ENCODE measurements at places on chromosomes 1 and 21.

GRCh38 chr1:70554341-70554740, 143.3 kb downstream of the CTH start:
- no peak for DNase-seq

GRCh38 chr1:186689907-186690306, 9.7 kb upstream of the PTGS2 start:
- no peak for DNase-seq

GRCh38 chr1:68276448-68276847, 44.1 kb upstream of the WLS start:
- DNase-seq: no peak

DNA sequence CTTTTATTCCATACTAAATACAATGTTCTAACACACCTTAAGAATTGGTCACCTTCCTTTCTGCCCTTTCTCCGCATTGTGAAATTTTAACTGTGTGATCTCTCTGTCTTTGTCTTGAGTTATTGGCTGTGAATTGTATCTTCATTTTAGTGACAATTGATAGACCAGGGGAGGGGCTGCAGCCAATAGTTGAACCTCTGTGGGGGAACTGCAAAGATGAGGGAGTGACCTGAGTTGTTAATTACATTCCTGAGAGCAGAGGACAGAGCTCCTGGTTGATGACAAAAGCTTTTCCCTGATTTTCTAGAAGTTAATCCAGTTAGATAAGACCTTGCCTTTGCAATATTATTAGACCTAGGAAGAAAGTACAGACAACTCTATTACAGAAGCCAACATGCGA, 1535.7 kb downstream of the BRINP3 start:
- DNase-seq: no peak

DNA sequence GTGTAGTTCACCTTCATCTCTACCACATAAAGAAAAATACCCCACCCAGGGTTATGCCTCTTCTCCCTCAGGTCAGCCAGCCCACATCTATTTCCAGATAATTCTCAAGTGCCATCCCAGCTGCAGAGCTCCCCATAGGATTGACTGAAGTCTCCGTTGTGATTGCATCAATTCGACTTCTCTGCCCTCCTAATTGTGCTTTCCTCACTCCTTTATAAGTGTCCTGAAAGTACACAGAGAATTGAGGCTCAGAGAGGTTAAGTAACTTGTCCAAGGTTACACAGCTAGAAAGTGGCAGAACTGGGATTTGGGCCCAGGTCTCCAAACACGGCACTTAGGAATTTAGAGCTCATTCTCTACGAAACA, 15.0 kb downstream of the ZSWIM5 start:
- DNase-seq: no peak

DNA sequence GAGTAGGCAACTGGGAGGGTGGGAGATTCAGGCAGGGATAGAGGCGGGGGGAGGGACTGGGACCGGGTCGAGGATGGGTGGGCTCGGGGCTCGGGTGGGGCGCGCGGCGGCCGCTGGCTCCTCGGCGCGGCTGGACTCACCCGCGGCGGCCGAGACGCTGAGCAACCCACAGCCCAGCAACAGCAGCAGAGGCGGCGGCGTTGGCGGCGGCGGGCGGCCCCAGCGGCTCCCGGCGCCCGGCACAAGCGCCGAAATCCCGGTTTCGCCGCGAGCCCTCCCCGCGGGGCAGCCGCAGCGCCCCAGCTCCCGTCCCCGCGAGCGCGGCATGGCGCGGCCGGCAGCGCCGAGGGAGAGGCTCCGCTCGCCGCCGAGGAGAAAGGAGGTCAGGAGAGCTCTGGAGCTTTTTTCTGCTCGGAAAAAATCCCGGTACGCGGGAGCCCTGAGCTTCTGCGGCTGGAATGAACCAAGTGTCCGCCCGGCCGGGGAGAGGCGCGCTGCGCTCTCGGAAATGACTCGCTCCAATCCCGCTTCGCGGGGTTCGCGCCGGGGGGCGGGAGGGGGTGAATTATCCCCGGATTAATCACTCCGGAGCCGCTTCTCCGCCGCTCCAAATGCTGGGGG, at the start of gene CSMD2:
Gene CSMD2, minus strand, starts transcription at position 460 of the 621 bp plus-strand sequence. Its CDS starts 133 bp downstream, at position 327.
- no peak for DNase-seq

DNA sequence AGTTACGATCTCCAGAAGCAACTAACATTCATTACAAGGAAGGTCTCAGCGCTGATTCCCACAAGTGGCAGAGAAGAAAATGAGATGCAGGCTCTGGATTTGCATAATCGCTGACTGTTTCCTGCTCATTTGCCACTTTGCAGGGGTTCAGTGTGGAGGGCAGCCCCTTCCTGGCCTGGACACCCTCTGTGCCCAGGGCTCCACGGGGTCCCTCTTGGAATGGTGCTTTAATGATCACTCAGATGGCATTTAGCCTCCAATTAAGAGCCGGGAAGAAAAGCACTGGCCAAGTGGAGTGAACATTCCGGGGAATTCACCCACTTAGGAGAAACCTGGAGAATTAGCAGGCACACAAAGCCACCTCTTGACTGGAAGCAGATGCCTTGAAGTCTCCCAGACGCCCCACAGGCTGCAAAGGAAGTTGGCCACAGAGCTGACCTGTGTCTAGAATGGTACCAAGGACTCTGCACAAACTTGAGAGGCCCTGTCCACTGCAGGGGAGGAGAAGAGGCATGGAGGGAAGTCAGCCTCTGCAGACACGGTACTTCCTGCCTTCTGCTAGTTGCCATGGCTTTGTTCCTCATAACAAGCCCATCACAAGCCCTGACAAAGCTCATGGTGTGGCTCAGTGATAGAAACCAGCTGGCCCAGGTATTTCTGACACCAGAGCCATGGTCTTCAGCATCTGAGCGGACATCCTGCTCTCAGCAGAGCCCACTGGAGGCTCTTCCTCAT, 157.2 kb downstream of the KAZN start:
- DNase-seq: no peak

GRCh38 chr1:51736702-51737101, 119.8 kb downstream of the OSBPL9 start:
- DNase-seq: no peak

DNA sequence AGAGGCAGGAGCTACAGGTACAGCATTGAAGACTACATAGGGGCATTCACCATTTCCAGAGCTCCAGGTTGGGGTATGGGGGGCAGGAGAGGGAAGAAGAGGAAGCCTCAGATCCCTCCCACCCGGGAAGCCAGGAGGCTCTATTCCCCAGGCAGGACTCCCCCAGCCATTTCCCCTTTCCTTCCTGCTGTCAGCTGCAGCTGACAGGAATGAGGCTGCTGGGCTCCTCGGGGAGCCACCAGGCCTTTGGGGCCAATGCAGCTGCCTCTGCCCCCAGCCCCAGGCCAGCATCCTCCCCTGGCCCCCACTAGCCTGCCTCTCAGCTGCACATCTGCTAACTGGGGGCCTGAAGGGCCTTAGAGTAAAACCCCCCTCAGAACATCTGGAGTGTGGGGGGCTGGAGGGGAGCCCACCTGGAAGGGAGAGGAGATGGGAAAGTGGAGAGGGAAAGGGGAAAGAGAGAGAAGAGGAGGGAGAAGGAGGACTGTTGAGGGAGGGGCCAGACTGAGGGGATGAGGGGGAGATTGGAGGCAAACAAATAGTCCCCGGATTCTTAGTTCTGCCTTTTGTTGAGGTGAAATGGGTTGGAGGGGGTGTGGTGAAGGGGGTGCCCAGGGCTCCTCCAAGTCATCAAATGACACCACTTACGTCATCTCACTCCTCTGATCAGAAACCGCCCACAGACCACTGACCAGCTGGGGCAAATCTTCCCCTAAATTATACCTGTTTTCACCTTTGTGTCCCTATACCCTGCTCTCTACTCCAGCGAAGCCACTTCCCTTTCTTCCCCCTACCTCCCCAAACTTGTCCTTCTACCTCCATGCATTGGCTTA, 58.0 kb downstream of the LGR6 start:
- no peak for DNase-seq

DNA sequence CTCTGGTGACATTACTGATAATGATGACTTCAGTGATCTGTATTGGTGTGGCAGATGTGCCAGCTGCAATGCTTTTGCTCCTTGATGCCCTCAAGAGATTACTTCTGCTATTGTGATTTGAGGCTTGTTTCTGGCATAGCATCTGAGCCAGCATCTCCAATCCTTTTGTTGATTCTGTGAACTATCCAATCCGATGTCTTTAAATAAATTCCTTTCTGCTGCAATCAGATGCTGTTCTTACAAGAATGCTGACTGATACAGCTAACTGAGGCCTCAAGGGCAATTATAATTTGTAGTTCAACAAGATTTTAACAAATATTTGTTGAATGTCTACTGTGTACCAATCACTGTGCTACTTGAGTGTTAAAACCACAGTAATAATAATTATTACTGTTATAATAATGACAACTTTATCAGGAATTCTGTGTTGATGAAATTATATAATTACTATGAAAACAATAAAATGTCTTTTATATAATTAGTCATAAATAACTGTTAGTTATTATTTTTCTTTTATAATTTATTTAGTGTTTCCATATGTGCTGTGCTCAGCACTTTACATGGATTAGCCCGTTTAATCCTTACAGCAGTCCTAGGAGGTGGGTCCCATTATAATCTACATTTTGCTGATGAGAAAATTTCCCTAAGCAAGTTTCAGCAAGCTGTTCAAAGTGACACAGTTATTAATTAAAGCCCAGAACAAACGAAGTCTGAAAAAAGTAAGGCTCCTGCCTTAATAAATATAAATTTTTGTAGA, 308.2 kb downstream of the BRINP3 start:
- no peak for DNase-seq

DNA sequence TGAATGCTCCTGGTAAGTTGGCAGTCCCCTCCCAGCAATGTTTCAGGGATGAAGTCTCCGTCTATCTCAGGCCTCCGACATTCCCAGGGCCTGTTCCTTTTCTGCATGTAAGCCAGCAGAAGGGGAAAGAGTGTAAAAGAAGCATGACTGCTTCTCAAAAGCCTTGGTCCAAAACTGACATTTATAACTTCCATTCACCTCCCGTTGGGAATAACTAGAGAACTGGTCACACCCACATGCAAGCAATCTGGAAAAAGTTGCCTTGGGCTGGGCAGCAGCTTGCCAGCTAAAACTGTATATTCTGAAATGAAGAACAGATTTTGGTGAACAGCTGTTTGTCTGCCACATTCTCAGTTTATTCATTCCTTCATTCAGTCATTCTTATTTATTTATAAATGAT, 24.2 kb upstream of the NPL start:
- no peak for DNase-seq

GRCh38 chr21:27293239-27293638, 326.4 kb upstream of the ADAMTS5 start:
- DNase-seq: no peak

GRCh38 chr1:70916034-70916427, 131.6 kb downstream of the PTGER3 start:
- no peak for DNase-seq

DNA sequence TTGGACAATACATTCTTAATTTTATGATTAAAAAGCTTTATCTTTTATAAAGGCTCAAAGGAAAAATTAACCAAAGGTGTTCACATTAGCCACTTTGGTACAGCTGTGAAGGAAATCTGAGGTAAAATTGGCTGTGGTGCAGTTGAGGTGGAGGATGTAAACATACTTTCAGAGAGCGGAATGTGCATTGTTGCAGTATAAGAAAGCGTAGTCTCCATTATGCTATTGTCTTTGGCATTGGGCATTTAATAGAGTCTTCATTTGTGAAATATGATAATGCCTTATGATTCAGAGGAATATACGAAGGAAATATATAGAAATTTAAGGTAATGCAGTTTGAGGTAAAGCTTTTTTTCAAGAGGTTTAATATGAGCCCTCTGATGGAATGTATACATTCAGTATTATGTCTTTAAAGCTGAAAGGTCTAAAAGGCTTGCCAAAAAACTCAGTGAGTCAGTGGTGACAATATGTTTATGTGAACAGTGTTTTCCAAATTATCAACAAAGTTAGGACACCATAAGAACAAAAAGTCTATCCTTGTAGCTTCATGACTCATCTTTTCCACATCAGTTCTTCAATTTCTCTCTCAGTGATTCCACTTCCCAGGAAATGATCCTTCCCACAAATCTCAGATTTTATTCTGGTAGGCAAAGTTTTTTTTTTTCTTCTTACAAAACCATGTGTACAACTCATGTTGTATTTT, 26.9 kb upstream of the DDR2 start:
- DNase-seq: no peak

- no peak for DNase-seq
These were observed 364.5 kb upstream of the CAMK1G start for GRCh38 chr1:209218981-209219380.

DNA sequence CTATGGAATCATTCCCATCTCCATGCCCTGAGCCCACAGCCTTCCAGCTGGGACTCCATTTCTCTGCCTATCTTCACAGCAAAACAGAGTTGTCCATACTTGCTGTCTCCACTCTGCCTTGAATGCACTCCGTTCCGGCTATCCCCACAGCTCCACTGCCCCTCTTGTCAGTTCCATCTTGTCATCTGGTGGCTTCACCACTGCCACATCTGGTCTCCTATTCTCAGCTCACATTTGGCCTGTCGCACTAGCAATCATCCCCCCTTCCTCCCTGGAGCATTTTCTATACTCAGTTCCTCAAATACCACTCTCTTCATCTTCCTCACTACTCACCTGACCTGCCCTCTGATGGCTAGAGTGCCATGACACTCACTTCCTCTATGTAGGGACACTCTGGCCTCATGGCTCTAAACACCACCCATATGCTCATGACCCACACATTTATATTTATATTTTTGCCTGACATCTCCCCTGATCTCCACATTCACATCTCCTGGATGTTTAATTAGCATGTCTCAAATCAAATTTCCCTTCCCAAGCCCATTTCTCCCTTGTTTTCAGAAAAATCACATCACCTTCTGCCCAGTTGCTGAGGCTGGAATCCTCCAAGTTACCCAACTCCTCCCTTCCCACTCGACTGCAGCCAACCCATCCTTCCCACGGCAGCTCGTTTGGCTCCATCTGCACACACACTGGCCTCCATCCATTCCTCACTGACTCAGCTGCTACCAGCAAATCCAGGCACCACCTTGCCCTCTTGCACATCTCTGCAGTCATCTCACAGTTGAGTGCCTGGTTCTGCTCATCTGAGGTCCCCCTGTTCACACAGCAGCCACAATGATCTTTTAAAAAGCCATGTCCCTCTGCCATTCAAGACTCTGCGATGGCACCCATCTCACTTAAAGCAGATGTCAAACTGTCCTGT, 6.1 kb downstream of the ZNF692 start:
- no peak for DNase-seq

- DNase-seq: no peak
These were observed 5.5 kb upstream of the SYNJ1 start for GRCh38 chr21:32733356-32733755.

DNA sequence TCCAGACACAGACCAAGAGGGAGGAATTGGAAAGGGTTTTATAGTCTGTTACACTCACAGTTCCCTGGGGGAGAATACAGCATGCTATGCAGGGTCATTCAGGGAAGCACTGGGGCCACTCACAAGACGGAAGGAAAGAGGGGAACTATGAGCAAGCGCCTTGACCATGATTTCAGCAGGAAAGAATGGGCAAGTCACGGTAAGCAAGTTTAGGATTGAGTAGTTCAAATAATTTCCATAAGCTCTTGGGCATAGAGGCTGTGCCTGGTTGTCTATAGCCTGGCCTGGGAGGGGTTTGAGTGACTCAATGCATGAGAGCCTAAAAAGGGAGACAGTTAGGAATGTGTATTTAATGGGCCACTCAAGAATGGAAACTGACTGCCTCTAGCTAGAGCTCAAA, 176.7 kb downstream of the TTLL7 start:
- DNase-seq: no peak

Data from stimulated activated CD4-positive, alpha-beta T cell treated with anti-CD3 and anti-CD28 coated beads, Interleukin-1b, Interleukin-23, amount 100 ng/mL, for 1 hour (primary cell).